ENCODE measurements at places on chromosomes 12 and 14.

DNA sequence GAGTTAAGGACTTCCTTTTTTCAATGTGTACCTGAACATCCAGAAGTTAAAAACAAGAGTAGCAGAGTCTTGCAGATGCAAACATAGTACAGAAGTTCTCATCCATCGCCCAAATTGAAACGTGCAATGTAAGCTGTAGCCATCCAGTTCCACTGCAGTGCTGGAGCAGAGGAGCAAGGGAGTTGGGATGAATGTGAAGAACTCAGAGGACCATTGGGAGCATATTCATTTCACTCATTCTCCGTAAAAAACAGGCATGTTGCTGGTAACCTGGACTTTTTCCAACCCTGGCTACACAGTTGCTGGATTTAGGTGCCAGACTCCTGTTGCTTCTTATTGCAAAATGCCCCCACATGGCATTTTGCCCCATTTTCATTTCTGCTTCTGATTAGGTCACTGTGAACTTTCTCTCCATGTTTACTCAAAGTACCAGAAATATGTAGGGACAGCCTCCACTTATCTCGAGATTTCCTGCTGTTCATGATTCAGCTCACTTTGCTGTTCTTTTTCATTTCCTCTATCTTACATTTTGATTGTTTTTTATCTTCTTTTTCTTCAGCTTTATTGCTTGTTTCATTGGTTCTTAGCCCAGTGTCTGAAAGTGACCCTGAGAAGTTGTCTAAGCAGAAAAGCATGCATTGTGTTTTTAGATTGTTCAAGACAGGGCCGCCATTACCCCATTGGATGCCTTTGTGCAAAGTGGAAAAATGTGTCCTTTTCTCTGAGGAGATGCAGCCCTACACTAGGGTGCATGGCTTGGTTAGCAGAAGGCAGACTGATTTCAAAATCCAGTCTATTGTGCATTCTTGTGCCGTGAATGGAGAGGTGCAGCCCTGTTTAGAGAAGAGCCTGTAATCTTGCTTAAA, 109.0 kb upstream of the AMIGO2 start:
- no peak for DNase-seq

DNA sequence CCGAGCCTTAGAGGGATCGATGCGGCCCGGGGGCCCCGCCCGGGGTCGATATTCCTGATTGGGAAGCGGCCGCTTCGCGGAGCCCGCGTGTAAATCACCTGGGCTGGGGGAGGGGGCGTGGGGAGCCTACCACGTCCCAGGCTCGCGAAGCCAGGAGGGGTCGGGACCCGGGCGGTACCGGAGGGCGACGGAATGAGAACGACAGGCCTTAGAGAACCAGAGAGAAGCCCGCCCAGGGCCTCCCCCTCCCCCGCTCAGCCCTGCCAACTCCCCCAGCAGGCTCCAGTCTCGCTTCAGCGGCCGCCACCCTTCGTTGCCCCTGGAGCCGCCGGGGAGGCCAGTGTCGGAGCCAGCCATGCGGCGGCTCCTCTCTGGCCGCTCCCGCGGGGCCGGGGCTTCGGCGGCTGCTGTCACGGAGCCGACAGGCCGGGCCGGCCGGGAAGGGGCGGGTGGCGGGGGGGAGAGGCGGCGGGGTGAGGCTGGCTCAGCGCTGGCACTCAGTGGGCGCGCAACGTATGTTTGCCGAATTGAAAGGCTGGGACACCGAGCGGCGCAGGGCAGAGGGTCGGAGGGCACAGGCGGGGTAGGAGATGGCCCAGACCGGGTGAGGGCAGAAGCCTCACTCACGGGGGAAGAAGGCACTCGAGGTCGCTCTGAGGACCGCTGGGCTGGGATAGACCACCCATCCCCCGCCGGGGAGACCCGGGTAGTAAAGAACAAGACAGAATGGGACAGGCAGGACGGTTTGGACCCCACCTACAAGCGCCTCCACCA, 1.4 kb upstream of the DNAJC22 start:
- DNase-seq, result no peak

GRCh38 chr12:114631242-114631641, 52.7 kb downstream of the TBX3 start:
- no peak for DNase-seq

- DNase-seq, result no peak
Measured at GRCh38 chr14:35222324-35222723, 69.9 kb upstream of the PSMA6 start.

DNA sequence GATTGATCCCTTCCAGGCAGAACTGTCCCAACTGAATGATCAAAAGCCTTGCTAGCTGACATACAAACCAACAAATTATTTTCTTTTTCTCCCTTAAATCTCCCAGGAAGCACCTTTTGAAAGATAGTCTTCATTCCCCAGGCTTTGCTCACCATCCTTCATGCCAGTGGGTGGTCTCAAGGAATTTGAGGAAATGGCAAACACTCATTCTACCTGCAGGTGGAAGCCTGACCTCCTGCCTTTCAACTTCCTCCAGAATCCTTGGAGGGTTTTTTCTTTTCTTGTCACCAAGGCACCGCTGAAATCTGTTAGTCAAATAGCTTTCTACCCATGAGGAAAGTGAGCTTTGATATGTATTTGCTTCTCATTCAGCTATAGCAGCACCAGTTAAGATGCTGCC, 128.5 kb downstream of the WIF1 start:
- DNase-seq, result no peak

DNA sequence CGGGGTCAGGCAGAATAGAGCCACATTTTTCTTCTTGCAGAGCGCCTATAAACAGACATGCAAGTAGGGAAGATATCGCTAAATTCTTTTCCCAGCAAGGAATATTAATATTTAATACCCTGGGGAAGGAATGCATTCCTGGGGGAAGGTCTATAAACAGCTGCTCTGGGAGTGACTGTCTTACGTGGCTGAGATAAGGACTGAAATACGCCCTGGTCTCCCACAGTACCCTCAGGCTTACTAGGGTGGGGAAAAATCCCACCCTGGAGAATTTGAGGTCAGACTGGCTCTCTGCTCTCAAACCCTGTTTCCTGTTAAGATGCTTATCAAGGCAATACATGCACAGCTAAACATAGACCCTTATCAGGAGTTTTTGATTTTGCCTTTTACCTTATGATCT, 262.3 kb downstream of the CEP128 start:
- no peak for DNase-seq

DNA sequence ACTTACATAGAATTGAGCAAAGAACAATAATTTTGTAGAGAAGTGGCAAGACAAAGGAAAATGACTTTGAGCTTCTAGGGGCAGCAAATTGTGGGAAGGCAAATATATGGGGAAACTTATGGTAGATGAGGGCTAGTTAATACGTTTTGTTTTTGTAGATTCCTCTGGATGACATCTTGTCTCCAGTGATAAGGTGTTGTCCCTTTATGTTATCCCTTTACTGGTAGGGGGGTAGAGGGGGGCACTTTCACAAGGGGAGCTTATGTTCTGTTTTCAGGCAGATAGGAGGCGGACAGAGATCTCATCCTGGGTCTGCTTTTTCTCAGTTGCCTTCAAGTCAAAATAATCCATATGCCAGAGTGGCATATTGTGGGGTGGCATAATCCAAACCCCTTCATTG, 106.5 kb upstream of the AMIGO2 start:
- no peak for DNase-seq

DNA sequence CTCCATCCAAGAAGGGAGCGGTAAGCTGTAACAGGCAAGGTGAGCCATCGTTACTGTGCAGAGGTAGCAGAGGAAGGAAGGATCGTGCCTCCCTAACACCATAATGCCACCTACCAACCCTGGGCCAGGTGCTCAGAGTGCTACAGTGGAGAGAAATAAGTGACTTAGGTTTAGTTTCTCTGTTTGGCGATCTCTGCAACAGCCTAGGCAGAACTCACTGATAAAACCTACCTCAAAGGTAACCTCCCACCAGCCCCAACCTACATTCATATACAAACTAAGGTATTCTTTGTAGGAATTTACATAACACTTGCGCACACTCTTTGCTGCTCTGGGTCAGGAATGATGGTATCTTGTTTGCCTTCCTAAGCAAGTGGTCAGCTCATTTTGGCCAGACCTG, 93.4 kb upstream of the TMEM132D start:
- DNase-seq, result no peak

DNA sequence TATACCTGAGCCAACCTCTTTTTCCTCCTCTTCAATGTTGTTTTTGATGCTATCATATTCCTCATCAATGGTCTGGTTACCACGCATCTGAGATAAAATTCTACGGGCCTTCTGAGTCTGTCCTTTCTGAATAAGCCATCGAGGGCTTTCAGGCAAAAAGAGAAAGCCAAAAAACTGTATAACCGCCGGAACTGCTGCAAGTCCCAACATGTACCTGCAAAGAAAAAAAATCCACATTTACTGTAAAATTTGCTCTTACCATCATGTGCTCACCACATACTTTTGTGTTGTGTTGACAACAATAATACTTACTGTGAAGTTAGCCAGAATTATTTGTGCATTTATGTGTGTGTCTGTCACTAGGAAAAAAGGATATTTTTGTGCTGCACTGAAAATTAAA, 77.6 kb downstream of the SLC2A13 start:
- DNase-seq, result no peak

- no peak for DNase-seq
Measured at GRCh38 chr12:117904051-117904450, 64.7 kb downstream of the KSR2 start.

DNA sequence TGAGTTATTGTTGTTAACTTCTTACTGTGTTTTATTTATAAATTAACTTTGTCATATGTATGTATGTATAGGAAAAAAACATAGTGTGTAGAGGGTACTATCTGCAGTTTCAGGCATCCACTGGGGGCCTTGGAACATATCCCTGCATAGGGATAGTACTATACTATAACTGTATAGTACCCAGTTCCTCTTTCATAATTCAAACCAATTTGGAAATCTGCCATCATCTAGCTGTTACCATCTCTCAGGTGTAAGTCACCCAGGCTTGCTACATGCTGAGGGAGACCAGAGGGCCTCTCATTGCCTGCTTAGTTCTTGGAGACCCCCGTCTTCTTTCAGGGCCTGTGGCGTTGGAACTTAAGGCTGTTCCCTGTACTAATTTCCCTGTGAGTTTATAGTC, 12.9 kb upstream of the DCD start:
- no peak for DNase-seq

DNA sequence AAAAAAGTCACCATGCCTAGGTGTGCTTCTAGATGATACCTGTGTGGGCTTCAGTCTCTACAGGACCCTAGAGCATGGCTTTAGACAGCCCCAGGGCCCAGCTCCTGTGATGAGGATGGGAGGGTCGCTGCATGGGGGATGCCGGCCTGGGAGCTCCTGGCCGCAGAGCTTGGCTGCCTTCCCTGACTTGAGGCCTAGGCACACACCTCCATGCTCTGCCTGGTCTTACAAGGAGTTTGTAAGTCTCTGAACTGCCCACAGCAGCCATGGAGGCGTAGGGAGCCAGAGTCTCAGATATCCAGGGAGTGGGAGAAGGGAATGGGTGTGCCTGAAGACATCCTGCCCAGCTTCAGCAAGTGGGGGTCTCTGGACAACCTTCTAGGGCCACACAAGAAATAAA, 149.5 kb upstream of the MYL2 start:
- no peak for DNase-seq

GRCh38 chr12:13211859-13212664, 15.5 kb downstream of the EMP1 start:
- DNase-seq, result peak; percentile 80

GRCh38 chr12:116879509-116880212, 1.6 kb downstream of the HRK start:
- no peak for DNase-seq

DNA sequence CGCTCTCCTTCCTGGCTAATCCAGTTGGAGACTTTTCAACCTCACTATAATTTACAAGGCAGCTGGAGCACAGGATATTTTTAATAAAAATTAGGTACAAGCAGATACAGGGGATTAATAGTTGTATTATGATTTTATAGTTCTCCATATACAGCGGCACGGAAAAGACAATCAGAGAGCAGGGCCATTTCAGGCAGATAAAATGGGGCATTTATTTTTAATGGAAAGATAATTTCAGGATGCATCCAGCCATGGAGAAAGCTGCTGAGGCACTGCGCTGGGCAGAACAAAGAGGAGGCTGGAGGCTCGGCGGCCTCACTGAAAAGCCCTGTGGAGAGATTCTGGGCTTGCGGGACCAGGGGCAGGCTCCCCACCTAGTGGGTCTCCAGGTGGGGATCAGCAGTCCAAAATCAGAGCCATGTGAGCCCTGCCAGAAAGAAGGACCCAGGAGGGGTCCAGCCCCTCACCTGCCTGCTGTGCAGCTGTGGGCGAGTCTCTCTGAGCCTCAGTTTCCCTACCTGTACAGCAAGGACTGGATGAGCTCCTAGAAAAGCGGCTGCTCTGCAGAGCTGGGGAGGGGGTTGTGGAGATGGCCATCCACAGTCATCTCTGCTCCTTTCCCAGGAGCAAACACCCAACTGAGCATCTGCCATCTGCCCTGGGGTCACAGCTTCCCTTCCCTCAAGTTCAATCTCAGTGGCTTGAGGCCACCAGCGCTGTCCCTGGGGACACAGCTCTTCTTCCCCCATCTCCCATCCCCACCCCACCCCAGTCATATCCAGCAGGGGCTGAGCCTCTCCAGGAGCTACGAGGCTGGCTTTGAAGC, 23.9 kb upstream of the C14orf180 start:
- no peak for DNase-seq

DNA sequence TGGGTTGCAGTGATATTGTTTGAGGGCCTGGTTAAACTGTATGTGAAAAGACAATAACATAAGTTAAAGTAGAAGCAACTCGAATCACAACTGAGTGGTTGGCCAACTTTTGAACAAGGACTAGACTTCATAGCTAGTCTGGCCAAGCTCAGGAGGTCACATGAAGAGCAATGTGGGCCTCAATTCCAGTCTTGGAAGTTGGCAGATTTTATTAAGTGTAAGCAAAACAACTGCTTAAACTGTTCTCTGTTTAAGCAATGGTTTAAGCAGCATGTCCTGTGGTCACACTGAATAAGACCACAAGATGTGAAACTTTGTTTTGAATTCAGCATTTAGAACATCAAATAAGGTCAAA, 100.4 kb downstream of the TMTC3 start:
- no peak for DNase-seq

GRCh38 chr12:94817695-94818075, 167.3 kb upstream of the TMCC3 start:
- no peak for DNase-seq

DNA sequence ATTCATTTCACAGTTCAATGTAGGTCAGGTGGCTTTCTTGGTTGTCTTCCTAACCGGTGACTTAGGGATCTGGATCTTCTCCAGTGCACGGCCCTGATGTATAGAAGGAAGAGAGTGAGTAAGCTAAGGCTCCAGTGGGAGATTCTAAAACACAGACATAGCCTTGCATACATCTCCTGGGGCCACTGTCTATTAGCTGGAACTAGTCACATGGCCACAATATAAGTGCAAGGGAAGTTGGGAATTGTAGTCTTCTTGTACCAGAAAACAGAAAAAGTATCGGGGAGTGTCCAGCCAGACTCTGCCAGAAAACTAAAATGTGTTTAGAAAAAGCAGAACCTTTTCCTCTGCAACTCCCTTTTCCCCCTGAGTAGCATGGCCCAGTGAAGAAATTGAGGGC, 531.6 kb downstream of the VRK1 start:
- DNase-seq, result no peak

- DNase-seq, result no peak
Measured at GRCh38 chr12:120041386-120042231, 52.6 kb downstream of the BICDL1 start.

All from activated CD4-positive, alpha-beta T cell treated with anti-CD3 and anti-CD28 coated beads, Interleukin-2, Interleukin-4, amounts not matched to agents 100 ng/mL and 50 ng/mL, durations not matched to agents 16 hours and 8 hours (primary cell).